ENCODE measurements at places on chromosomes 12 and 14. TPM values are rescaled to one million over a fixed set of nuclear protein-coding genes. Genes with fewer than 3 reads are reported as not detected.

GRCh38 chr14:23580948-23581281 is 2.3 kb upstream of the JPH4 start:
- peak; percentile 26 for DNase-seq

- DNase-seq, result no peak
These were observed 380 bp downstream of the ANO2 start for GRCh38 chr12:5944688-5945070.

- no peak for DNase-seq
These were observed 29.4 kb upstream of the KRAS start for GRCh38 chr12:25280082-25280481.

DNA sequence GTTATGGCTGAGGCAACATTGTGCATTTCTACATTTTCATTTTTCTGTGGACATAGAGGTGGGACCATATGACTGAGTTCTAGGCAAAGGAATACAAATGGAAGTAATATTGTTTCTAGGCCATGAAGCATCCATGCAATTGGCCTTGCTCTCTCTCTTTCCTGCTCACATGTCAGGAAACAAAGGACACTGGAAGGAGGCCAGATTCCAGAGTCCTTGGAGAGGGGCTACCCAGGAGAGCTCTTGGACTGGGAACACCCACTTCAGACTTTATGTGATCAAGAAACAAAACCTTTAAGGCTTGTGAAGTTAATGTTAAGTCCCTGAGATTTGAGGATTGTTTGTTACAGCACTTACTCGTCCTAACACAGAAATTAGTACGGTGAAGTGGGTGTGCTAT is 32.8 kb downstream of the PDZRN4 start:
- DNase-seq, result no peak

DNA sequence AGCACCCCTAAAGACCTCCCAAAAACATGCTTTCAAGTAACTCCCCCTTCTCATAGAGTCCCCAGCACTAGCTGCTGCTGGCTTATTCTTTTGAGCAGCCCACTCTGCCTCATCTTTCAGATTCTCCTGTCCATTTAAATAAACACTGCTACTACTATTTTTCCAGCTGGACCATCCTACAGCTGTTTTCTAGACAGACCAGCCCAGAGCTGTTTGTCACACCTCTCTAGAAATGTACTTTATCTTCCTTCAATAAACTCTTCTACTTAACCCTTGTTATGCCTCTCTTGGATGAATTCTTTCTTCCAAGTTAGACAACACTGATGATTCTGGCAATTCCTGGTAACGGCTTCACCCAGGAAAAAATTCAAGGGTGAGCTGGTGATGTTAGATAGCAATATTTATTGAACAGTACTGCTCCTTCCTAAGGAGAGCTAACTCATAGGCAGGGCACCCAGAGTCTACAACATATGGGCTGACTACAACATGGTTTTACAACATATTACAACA is 995.7 kb downstream of the LRFN5 start:
- no peak for DNase-seq

DNA sequence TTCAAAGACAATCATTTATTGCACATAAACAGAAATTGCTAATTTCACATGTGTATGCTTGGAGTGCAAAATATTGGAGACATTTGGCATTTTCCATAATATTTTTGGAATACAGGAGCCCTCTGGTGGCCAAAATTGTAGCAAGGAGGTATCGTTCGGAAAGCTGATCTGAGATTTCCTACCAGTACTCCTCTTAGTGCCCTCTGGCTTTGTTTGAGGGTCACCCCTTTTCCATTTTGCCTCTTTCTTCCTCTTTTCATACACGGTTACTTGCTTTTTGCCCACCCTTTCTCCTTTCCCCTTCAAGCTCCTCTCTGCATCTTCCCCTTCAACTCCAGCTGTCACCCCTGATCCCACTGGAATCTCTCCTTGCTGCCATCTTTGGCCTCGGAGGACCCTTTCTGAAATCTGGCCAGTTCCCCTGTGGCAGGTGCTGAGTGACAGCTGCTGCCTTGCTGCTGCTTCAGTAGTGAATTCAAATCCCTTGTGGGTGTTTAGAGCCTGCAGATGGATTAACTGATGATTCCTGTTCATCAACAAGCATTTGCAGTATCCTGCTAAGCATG is 164.6 kb upstream of the PARP11 start:
- no peak for DNase-seq

GRCh38 chr12:130266751-130267150 is 70.9 kb upstream of the PIWIL1 start:
- no peak for DNase-seq

- DNase-seq, result no peak
These were observed 94.8 kb downstream of the LRP6 start for GRCh38 chr12:12171991-12172511.

GRCh38 chr12:63292471-63293221 is 141.6 kb upstream of the AVPR1A start:
- DNase-seq, result no peak

DNA sequence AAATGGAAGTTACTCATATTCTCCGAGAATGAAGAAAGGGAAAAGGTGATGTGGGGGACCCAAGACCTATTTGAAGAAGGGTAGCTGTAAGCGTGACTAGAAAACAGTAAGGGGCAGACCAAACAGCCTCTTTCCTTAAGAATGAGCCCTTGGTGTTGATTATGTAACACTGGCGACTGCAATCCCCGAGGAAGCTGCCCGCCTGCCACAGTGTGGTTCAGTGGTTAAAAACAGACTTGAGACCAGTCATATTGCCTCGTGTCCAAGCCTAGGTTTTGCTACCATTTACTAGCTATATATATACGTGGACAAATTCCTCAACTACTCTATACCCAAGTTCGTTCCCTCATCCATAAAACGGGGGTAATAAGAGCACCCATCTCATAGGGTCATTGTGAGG is 49.1 kb downstream of the SSPN start:
- no peak for DNase-seq

DNA sequence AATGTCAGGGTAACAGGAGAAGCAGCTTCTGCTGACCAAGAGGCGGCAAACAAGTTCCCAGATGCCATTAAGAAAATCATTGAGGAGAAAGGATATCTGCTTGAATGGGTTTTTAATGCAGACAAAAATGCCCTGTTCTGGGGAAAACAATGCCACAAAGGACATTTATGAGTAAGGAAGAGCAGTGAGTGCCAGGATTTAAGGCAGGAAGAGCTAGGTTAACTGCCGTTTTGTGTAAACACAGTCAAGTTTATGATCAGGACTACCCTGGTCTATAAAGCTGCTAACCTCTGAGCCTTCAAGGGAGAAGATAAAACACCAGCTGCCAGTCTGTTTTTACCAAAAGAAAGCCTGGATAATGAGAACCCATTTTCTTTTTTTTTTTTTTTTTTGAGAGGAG is 8.5 kb downstream of the MAPKAPK5 start:
- DNase-seq, result no peak

- peak; percentile 96 for DNase-seq
These were observed 9.3 kb upstream of the HDAC7 start for GRCh38 chr12:47828976-47829482.

DNA sequence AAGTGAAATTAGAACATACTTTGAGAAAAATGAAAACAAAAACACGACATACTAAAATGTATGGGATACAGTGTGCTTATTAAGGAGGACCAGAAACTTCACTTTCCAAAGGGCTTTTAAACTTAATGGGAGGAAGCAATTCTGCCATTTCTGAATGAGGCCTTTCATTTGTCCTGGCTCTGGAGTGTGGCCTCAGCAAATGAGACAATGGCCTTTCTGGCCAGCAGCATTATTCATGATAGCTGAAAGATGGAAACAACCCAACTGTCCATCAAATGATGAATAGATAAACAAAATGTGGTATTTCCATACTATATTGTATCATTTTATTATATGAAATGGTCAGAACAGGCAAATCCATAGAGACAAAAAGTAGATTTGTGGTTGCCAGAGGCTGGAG is 338.6 kb downstream of the CEP128 start:
- no peak for DNase-seq

- DNase-seq, result no peak
These were observed 334.0 kb upstream of the FLRT2 start for GRCh38 chr14:85195872-85196477.

DNA sequence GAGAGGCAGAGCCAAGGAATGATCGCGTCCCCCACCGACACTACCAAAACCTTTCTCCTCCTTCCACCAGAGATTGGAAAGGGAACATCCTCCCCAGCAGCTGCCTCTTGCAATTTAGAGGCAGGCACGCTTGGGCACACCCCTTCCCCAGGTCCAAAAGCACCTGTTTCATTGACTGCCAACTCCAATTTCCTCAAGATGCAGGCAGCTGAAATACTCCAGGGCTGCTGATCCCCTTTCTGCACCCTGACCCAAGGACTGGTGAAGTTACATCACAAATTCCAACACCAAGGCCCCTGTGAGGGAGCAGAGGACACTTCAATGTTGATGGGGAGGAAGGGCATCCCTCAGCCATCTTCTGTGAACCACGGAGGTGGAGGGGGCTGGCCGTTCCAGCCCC is 33.8 kb downstream of the BCL11B start:
- DNase-seq, result no peak

DNA sequence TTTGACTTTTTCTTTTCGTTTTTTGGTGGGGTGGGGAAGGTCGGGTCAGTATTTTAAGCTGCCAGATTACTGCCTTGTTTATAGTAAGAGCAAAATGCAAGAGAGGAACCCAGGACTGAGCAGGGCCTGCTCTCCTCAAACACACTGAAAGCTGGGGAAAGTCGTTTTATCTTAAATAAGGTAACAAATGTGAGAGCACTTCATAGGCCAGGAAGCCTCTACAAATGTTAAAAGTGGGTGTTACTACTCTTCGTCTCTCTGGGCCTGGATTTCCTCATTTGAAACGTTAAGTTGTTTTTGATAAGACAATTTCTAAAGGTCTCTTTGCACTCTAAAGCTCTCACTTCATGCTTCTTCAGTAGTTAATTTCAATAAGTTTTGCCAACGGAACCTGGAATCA is 33.8 kb downstream of the PLEKHG7 start:
- no peak for DNase-seq

DNA sequence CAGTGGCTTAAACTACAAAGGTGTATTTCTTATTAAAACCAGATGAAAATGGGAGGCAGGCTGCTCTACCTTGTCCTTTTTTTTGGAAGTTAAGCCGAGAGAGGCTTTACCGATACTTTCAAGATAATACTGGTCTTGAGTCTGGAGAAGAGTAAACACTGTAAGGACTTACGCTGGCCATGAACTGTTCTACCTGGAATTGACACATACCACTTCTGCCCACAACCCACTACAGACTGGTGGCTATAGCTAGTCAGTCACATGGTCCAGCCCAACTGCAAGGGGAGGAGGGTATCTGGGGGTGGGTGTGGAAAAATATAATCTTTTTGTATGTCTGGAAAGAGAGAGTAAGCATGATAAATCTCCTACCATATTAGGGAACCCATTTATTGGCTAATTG is 4.4 kb upstream of the FUT8 start:
- DNase-seq, result no peak

DNA sequence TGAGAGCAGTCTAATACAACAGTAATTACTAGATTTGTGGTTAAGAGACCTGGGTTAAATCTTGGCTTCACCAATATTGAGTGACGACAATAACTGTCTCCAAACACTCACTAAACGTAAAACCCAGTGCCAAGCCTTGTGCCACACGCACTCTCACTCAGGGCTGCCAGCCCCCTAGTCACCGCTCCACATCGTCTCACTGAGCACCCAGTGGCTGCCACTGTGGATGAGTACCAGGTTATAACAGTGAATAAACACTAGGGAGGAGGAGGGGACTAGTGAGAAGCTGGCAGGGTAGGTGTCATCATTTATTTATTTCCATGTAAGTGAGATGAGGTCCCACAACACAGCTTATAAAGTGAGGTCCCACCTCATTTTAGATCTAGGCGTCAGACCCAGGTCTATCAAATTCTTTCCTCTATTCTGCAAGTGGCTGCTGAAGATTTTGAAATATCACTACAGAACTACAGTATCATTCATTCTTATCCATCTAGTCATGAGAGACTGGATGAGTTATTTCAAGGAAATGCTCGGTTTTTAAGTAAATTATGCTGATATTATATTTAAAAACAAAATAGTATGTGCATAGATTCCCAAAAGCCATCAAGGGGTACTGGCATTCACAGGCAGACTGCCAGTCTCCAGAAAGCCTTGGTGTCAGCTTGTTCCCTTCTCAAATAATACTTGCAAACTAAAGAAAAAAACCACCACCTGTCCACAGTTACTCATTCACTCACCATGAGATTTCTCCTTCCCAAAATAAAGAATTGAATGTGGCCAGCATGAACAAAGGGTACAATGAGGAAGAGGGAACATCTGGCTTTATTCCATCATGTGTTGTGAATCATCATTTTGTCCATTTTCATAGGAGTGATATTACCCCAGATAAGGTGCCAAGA is 84.0 kb downstream of the PTPN21 start:
- DNase-seq, result no peak

DNA sequence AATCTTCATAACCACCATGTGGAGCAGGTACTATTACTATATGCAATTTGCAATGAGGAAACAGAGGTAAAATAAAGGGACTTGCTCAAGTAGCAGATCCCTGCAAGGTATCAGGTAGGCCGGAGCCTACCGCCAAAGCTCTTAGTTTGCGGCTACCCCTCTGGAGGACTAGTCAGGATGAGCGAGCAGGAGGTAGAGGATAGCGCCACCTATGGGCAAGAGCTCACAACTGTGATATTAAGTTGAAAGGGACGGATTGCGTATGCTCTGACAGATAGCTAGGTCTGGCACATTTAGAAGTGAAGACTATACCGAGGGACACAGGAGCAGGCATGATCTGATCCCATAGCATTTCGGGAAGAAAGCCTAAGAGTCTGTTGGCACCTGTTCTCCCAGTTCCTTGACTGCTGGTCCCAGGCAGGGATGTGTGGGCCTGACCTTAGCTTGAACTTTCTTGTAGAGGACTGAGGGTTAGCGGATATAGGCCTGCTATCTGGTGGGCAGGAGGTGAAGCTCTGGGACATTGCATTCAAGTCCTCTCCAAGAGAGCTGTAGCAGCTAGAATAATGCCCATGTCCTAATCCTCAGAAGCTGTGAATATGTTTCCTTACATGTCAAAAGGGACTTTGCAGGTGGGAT is 48.0 kb downstream of the SLC17A8 start:
- DNase-seq, result no peak

GRCh38 chr12:25958428-25959070 is at the start of gene RASSF8:
TSS of gene RASSF8 (plus strand) at chr12:25958682. CDS start at chr12:26055344, 96,662 bp downstream.
- peak; percentile 88 for DNase-seq

The NID2 gene
- total RNA-seq, result 32.6 TPM

The TAS2R9 gene
- total RNA-seq, result not detected

The CELA1 gene
- total RNA-seq, result not detected

The TPPP2 gene
- not detected for total RNA-seq

The SAMD15 gene
- 0.27 TPM for total RNA-seq

The STXBP6 gene
- total RNA-seq, result 14.3 TPM

The NYNRIN gene
- 6.8 TPM for total RNA-seq

The LMNTD1 gene
- total RNA-seq, result 1.9 TPM

The B4GALNT1 gene
- total RNA-seq, result 3.2 TPM

The FAM186B gene
- total RNA-seq, result not detected

The SERPINA12 gene
- not detected for total RNA-seq

The FGF23 gene
- not detected for total RNA-seq

The RNASE7 gene
- total RNA-seq, result not detected
